ENCODE measurements at places on chromosomes 4 and X. TPM values are rescaled to one million over a fixed set of nuclear protein-coding genes. Genes with fewer than 3 reads are reported as not detected.
A peak's percentile ranks its signal among the peaks of the same experiment; 100 is the strongest.

GAGE12E gene
- not detected for total RNA-seq

MAGIX gene
- total RNA-seq: 2.4 TPM

CXCL3 gene
- 0.30 TPM for total RNA-seq

CCDC149 gene
- total RNA-seq: 9.0 TPM

GABRE gene
- 31.3 TPM for total RNA-seq

DNA sequence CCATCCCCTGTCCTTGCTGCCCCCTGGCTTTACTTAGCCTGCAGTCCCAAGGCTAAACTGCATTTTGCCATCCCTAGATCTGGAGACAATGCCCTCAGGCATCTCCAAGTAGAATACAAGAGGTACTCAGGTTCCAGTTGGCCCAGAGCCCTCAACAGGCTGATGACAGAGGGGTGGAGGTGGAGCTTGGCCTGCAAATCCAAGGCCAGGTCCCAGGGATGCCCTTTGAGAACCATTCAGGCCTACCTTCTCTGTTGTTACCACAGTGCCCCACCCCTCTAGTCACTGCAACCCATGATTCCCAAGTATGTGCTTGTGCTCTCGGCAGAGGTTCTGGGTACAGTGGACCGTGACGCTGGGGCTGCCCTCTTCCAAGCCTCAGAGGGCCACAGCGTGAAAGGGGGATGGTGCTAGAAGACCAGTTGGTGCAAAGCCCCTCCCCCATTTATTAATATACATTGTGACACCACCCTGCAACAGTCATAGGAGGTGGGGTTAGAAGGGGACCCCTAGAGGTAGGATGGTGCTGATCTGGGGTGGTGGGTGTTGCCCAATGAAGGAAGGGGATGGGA, 6.4 kb upstream of the UBA1 start:
- H3K27ac ChIP-seq: no peak overlapping the region
- no peaks in the 10 kb centered on the region for H3K27me3 ChIP-seq
- no peak overlapping the region for H3K4me3 ChIP-seq

GRCh38 chr4:156021298-156021697, 67.6 kb upstream of the CTSO start:
- H3K4me1 ChIP-seq: no peaks in the 10 kb centered on the region
- no peaks in the 10 kb centered on the region for H3K36me3 ChIP-seq
- no peak overlapping the region for H3K4me3 ChIP-seq
- no peak overlapping the region for H3K27ac ChIP-seq
- no peak for DNase-seq
- no peaks in the 10 kb centered on the region for H3K27me3 ChIP-seq

DNA sequence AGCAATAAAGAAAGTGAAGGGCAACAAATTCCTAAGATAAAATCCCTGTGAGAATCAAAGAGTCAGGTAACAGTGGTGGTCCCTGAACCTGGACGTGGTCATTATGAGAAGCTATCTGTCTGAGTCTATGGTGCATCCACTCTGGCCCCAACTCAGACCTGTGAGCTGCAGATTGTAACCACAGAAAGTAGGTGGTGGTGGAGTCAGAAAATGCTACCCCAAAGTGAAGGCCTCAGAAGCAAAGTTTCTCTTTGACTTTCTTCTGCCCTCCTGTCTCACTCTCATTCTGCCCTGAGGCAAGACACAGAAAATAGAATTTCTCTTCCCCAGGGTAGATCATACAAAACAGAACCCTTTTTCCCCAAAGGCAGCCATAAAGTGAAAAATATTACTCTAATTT, 84.1 kb upstream of the NEIL3 start:
- no peak for DNase-seq
- H3K4me3 ChIP-seq: no peak overlapping the region
- H3K36me3 ChIP-seq: no peaks in the 10 kb centered on the region
- no peaks in the 10 kb centered on the region for H3K27me3 ChIP-seq

GRCh38 chr4:100838286-100838685, 320.5 kb upstream of the EMCN start:
- H3K4me1 ChIP-seq: no peaks in the 10 kb centered on the region
- DNase-seq: no peak
- H3K4me3 ChIP-seq: no peak overlapping the region
- no peaks in the 10 kb centered on the region for H3K36me3 ChIP-seq

DNA sequence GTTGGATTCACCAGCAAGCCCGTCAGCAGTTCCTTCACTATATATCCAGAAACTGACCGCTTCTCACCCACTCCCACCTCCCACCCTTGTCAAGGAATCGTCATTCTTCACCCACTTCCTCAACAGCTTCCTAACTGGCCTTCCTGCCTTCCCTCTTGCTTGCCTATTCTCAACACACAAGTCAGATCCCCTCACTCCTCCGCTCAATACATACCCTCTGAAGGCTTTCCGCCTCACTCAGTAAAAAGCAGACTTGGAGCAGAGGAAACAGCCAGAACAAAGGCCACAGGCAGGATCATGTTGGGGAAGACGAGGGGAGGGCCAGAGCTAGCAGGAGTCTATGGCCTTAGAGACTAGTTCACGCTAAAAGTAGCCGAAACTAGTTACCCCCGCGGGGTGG, 23.7 kb downstream of the RWDD4 start:
- H3K4me3 ChIP-seq: peak overlapping the region; percentile 32
- no peak for DNase-seq
- H3K36me3 ChIP-seq: no peaks in the 10 kb centered on the region
- H3K4me1 ChIP-seq: no peaks in the 10 kb centered on the region

- H3K4me3 ChIP-seq: no peak overlapping the region
- no peak for DNase-seq
- peaks cover 4% of the 10 kb centered on the region for H3K4me1 ChIP-seq
- H3K27ac ChIP-seq: no peak overlapping the region
- no peaks in the 10 kb centered on the region for H3K36me3 ChIP-seq
Measured at GRCh38 chr4:173018446-173018845, 150.2 kb upstream of the GALNT7 start.

DNA sequence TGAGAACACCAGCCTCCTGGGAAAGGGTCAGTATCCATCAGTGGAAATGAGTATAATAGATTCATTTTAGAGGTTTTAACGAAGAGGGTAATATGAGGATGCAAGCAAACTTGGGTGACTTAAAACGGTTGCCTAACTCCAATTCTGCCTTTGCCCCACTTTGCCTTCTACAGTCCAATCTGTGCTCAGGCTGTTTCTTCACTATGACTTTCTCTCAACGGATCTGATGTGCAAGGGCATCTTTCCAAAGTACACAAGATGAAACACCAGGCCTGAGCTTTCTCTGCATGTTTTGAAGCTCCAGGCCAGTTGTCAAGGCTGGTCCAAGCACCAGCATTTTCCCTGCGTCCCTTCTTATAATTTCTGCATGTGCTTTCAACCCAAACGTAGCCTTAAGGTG, 68.0 kb upstream of the TMEM164 start:
- no peak for DNase-seq
- no peaks in the 10 kb centered on the region for H3K4me1 ChIP-seq
- H3K4me3 ChIP-seq: no peak overlapping the region
- no peaks in the 10 kb centered on the region for H3K27me3 ChIP-seq
- H3K36me3 ChIP-seq: no peaks in the 10 kb centered on the region

GRCh38 chr4:73021634-73022033, 47.9 kb downstream of the COX18 start:
- H3K4me1 ChIP-seq: no peaks in the 10 kb centered on the region
- no peaks in the 10 kb centered on the region for H3K27me3 ChIP-seq
- DNase-seq: no peak
- no peak overlapping the region for H3K27ac ChIP-seq
- H3K4me3 ChIP-seq: no peak overlapping the region

DNA sequence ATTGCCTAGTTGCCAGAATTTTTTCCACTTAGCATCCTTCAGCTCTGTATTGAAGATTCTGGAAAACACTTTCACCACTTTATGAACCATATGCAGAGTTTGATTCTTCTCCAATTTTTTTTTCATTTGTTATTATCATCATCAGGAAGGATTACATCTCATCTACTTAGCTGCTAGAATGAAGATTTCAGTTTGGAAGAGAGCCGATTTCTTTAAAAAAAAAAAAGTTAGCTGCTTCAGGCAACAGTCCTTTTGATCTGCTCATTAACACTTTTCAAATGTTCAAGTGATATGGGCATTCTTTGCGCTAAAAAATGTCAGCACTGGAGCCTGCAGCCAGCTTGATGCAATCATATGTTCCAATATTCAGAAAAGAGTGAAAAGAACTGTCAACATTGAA, 76.2 kb downstream of the ANTXR2 start:
- no peaks in the 10 kb centered on the region for H3K27me3 ChIP-seq
- DNase-seq: no peak
- no peaks in the 10 kb centered on the region for H3K36me3 ChIP-seq
- peaks cover 12% of the 10 kb centered on the region for H3K4me1 ChIP-seq
- no peak overlapping the region for H3K4me3 ChIP-seq

GRCh38 chr4:123018396-123018775, 96.0 kb upstream of the NUDT6 start:
- H3K4me1 ChIP-seq: peaks cover 10% of the 10 kb centered on the region
- H3K27me3 ChIP-seq: no peaks in the 10 kb centered on the region
- H3K36me3 ChIP-seq: no peaks in the 10 kb centered on the region
- no peak overlapping the region for H3K4me3 ChIP-seq
- DNase-seq: no peak

DNA sequence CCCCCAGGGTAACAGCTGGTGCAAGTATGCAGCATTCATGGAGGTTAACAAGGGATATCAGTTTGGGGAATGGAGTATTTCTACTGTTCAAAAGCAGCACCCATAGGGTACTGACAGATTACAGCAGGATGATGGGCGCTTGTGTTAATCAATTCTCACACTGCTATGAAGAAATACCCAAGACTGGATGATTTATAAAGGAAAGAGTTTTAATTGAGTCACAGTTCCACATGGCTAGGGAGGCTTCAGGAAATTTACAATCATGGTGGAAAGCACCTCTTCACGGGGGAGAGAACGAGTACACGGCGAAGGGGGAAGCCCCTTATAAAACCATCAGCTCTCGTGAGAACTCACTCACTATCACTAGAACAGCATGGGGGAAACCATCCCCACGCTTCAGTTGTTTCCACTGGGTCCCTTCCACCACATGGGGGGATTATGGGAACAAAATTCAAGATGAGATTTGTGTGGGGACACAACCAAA, 64.1 kb downstream of the TNIP2 start:
- no peaks in the 10 kb centered on the region for H3K27me3 ChIP-seq
- peaks cover 88% of the 10 kb centered on the region for H3K36me3 ChIP-seq
- H3K27ac ChIP-seq: no peak overlapping the region
- no peak for DNase-seq

DNA sequence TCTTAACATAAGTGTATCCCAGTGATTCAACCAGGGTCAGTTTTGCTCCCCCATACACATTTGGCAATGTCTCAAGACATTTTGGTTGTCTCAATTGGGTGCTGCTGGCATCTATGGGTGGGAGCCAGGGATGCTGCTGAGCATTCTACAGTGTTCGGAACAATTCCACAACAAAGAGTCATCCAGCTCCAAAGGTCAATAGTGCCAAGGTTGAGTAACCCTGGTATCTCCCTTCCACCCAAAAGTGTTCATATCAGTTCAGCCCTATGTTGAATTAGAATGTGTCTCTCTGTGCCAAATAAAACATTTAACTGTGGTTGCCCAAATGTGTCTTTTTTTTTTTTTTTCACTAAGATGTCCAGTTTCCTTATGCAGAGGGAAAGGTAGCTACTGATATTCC, 129.4 kb upstream of the RAI2 start:
- H3K36me3 ChIP-seq: no peaks in the 10 kb centered on the region
- no peak overlapping the region for H3K4me3 ChIP-seq
- DNase-seq: no peak
- H3K4me1 ChIP-seq: no peaks in the 10 kb centered on the region

DNA sequence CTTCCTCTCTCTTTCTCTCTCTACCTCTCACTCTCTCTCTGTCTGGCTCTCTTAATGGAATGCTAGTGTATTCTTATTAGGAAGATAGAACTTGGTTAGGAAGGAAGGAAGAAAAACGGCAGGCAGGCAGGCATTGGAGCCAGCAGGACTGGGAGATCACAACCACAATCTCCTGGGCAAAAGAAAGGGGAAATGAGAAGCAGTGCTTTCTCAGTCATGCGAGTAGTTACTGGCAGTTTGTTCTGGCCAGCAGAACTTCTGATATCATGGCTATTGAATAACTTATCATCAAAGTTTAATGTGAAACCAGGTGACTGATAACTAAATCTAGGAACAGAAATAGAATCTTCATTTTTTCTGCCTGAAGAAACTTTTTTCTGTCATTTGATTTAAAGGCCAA, 60.9 kb upstream of the PAGE1 start:
- H3K27me3 ChIP-seq: no peaks in the 10 kb centered on the region
- H3K36me3 ChIP-seq: no peaks in the 10 kb centered on the region
- no peaks in the 10 kb centered on the region for H3K4me1 ChIP-seq
- no peak for DNase-seq
- H3K27ac ChIP-seq: no peak overlapping the region

GRCh38 chrX:82127228-82128123, 925.6 kb downstream of the SH3BGRL start:
- H3K4me3 ChIP-seq: no peak overlapping the region
- H3K4me1 ChIP-seq: no peaks in the 10 kb centered on the region
- no peaks in the 10 kb centered on the region for H3K36me3 ChIP-seq
- DNase-seq: no peak
- H3K27ac ChIP-seq: no peak overlapping the region

DNA sequence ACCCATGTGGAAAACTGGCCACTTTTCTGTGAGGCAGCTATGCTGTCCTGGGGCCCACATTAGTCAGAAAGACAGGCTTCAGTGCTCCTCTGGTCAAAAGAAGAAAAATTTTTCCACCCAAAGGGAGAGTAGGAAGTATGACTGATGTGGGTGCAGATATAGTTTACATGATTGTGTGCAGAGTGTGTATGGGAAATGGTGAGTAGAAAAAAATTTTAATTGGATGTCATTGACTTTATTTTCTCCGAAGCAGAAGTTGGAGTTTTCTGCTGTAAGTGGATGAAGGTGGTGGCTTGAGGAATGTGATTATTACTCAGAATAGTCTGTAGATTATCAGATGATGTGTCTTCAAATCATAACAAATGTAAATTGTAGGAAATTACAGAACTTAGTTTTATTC, 241.5 kb upstream of the IGFBP7 start:
- no peaks in the 10 kb centered on the region for H3K4me1 ChIP-seq
- H3K36me3 ChIP-seq: no peaks in the 10 kb centered on the region
- H3K27ac ChIP-seq: no peak overlapping the region
- no peak for DNase-seq
